Upper lobe of right lung (tissue), 1 donor: ENCODE measurements at places on chromosomes 3 and 15. TPM values are rescaled to one million over a fixed set of nuclear protein-coding genes. Genes with fewer than 3 reads are reported as not detected.

LIPC gene
- 0.64 TPM for total RNA-seq

DNA sequence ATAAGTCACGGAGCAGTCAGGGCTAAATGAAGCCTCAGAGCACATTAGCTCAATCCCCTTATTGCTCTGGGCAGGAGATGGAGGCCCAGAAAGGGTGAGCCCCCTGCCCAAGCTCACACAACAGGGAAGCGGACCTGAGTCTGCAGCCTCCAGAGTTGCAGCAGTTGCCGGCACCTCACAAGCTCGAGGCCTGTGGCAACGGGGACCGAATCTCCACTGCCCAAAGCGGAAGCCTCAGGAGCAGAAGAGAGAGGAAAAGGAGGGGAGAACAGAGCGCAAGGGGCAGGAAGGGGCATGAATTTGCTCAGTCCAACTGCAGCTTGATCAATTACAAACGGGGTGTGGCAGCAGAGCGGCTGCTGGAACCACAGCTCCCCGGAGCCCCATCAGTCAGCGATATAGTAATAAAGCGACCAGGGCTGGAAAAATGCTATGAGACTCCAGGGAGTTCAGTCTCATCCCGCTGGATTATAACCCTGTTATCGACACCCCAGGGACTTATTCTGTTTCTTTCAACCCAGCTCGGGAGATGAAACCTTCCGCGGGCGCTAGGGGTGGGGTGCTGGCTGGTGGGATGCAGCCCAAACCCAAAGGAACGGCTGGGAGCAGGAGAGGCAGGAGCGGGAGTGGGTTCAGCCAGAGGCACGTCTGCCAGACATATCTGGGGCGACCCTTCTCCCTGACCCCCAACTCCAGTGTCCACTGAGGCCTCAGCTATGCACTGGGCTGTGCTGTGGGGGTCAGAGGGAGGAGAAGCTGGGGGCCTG lies 219.7 kb upstream of the LINGO1 start:
- peak; percentile 47 for DNase-seq

DNA sequence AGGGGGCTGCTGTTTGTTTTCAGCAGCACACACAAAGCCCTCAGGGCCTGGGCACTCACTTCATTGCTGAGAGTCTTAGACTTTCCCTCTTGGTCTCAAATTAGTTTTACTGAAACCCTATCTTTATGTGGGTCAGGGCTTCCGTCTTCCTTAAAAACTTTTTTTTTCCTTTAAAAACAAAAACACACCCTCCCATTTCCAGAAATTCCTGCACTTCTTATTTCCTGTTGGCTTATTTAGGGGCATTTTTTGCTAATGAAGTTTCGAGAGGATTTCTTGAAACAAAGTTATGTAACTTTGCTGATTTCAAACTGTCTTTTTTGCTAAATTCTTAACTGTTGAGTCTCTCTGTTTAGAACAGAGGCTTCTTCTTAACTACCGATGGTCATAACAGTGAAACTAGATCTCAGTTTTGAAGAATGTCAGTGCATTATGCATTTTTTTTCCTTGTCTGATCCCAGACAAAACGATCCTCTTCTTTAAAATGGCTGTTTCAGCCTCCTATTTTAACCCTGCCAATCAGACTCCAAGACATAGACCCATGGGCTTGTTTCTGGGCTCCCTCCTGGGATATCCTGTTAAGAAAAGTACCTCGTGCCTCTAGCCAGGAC lies 23.3 kb downstream of the ANAPC13 start:
- no peak for DNase-seq

DNA sequence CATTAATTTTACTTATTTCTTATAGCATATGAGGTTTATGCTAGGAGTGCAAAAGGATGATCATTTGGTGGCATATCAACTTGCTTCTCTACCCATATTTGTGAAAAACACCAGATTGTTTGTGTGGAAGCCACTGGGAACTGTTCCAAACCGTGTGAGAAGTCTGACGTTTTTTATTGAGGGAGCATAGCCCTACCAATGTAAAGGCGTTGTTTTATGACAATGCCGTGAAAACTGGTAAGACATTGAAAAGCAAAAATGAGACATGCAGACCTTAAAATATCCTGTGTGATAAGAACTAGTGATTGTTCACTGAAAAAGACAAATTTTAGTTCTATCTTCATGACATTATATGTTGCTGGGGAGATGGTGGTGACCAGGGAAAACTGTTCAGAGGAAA lies 87.8 kb downstream of the CHL1 start:
- no peak for DNase-seq

- DNase-seq: no peak
Measured at GRCh38 chr15:47857776-47858167, 140.5 kb downstream of the SEMA6D start.
